ENCODE measurements at places on chromosomes 2 and 18.

GRCh38 chr2:8962890-8963289 is 40.6 kb downstream of the MBOAT2 start:
- no peak for DNase-seq

DNA sequence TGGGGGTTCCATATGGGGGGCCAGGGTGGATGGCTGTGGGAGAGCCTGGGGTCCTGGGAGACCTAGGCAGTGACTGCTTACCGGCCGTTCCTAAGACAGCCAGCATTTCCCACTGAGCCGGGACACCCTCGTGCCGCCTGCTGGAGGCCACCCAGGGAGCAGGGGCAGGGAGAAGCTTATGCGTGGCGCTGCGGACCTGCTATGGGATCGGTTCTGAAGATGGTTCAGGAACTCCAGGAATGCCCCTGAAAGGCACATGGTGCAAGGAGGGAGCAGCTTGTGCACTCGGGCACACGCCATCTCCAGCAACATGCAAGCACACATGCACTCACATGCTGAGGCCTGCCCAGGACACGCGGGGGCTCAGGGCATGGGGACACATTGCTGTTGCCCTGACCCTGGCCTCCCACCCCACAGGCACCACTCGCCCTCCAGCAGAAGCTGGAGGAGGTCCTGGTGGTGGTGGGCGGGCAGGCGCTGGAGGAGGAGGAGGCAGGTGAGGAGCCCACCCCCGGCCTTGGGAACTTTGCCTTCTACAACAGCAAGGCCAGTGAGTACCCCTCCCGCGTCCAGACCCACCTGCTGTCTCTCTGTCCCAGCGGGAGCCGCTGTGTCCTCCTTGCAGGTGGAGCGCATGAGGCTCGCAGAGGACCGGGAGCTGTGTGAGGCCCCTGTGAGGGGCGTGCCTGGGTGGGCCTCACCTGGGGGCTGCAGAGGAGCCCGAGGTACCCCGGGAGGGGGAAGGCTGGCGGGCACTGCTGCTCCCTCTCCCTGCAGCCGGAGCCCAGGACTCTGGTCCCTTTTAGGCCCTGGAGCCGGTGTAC is 4.1 kb downstream of the KLHL30 start:
- DNase-seq, result no peak

DNA sequence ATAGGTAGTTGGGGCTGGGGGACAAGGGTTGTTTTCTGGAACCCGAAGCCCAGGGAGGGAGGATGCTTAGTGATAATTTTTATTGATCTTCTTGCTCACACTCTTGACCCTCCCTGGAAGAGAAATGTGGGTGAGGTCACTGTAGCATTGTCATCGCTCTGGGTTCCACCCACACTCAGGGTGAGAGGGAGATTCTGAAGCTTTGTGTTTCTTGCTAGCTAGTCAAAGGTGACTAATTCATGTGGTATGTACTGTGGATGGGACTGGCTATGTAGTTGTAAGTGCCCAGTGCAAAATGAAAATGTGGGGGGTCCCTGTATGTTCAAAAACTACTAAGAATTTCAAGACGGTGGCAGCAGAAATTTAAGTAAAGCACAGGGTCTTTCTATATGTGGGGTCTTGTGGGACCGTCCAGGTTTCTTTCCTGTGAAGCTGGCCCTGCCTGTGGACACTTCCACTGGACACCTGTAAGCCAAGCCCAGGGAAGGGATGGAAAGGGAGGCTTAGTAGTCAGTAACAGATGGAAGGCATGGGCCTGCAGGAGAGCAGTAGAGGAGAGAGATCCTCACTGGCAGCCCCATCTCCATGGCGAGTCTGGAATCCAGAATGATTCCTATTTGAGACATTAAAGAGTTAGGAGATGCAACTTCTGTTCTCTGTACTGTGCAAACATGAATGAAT is 35.0 kb downstream of the TSN start:
- DNase-seq, result no peak

GRCh38 chr2:119523383-119523951 is 816 bp downstream of the SCTR start:
- no peak for DNase-seq

- no peak for DNase-seq
Observed at GRCh38 chr2:189446780-189447179, 5.5 kb downstream of the WDR75 start.

DNA sequence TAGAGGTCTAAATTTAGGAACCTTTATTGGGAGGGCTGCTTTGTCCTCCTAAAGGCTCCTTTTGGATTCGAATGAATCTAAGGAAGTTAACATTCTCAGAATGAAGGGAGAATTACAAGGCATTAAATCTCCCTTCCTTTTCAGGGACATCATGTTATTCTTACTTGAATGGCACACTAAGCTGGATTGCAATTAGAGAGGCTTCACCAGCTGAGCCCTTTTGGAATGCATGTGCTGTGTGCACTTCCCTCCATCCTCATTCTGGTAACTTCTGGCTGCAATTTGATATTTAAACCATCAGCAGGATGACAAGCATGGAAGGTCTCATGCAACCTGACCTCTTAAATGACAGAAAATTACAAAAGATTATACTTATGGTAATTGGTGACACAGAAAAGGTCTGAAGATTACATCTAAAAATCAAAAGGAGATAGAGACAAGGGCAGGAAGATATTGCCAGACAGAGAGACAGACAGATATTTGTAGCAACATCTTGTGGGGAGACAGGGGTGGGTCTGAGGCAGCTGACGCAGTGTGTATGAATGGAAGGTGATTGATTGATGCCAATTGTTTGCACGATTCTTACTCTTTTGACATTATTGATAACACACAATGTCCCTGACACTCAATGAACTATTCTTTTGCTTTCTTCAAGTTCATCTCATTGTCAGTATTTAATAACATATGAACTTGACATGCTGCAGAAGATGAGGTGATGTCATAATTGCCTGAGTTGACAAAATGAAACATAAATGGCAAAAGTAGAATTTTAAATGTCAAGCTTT is 570.8 kb upstream of the GYPC start:
- DNase-seq, result no peak

DNA sequence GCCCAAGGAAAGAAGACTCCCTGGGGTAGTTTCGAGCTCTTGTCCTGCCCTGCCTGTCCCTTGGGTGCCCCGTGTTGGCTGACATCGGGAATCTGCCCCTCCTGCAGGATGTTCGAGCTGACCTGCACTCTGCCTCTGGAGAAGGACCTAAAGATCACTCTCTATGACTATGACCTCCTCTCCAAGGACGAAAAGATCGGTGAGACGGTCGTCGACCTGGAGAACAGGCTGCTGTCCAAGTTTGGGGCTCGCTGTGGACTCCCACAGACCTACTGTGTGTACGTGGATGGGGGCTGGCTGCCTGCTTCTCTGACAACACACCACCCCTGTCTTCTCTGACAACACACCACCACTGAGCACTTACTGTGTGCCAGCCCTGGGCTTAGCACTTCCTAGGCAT is 210.8 kb downstream of the DYSF start:
- DNase-seq, result no peak

- DNase-seq, result no peak
Observed at GRCh38 chr2:229672021-229672420, 42.3 kb downstream of the DNER start.
